SK-N-DZ (cell line): ENCODE measurements at places on chromosomes 4 and X.

- DNase-seq, result peak; percentile 10
Measured at GRCh38 chr4:148258535-148258934, 183.7 kb downstream of the NR3C2 start.

- DNase-seq, result no peak
Measured at GRCh38 chr4:2416564-2417225, 1.8 kb downstream of the ZFYVE28 start.

GRCh38 chr4:27873596-27873995 lies 1013.0 kb downstream of the STIM2 start:
- no peak for DNase-seq

- no peak for DNase-seq
Measured at GRCh38 chr4:153765894-153766293, 6.1 kb upstream of the RNF175 start.

- DNase-seq, result no peak
Measured at GRCh38 chr4:3781193-3781886, 15.2 kb downstream of the ADRA2C start.

- no peak for DNase-seq
Measured at GRCh38 chr4:10554121-10554520, 96.9 kb upstream of the ZNF518B start.
